Anterior cingulate cortex (tissue), 58 donors: ENCODE measurements at places on chromosomes 13 and 19.

- no peak for DNase-seq
Observed at GRCh38 chr19:5679289-5680083, 830 bp downstream of the MICOS13 start.

- DNase-seq, result no peak
Observed at GRCh38 chr19:7159105-7159933, 89.8 kb downstream of the ZNF557 start.

GRCh38 chr19:24073807-24074206 is 13.2 kb upstream of the ZNF254 start:
- DNase-seq, result no peak

- DNase-seq, result no peak
Observed at GRCh38 chr13:60571571-60571970, 174.6 kb downstream of the TDRD3 start.

GRCh38 chr13:74883834-74884233 is 598.1 kb downstream of the TBC1D4 start:
- no peak for DNase-seq

DNA sequence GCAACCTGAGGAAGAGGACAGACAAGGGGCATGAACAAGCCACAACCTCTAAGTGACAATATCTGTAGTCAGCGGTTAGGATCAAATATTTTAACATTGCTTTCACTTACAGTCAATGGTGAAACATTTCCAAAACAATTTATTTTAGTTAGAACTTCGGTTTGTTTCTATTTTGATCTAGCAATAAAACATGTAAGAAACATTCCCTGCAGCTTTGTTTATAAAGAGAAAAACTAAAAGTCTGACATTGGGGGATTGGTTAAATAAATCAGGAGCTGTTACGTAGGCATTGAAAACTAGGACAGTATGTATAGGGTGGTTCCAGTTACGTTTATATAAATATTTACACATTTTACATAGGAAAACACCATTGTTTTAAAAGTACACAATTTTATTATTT is 3.4 kb downstream of the URI1 start:
- DNase-seq, result no peak
